Placental epithelial cell (primary cell): ENCODE measurements at places on chromosomes 3 and 15. TPM values are rescaled to one million over a fixed set of nuclear protein-coding genes. Genes with fewer than 3 reads are reported as not detected.

The LSAMP gene
- not detected in 2 replicates for total RNA-seq

The FSTL1 gene
- total RNA-seq = 985 and 1,689 TPM in 2 replicates

The STRIT1 gene
- not detected in 2 replicates for total RNA-seq

The NPAP1 gene
- total RNA-seq = not detected in 2 replicates

The PLOD2 gene
- total RNA-seq = 55.4 and 134 TPM in 2 replicates

The GOLGA6L10 gene
- 2.4 TPM in 1 of 2 replicates, not detected in the other for total RNA-seq

The GRM2 gene
- under 0.01 and 0.11 TPM in 2 replicates for total RNA-seq

The GTPBP8 gene
- 27.1 and 50.6 TPM in 2 replicates for total RNA-seq

The ATR gene
- total RNA-seq = 16.5 and 18.7 TPM in 2 replicates

The SPATA12 gene
- not detected in 2 replicates for total RNA-seq

The CCDC33 gene
- 0.54 and 1.6 TPM in 2 replicates for total RNA-seq

The CCDC13 gene
- total RNA-seq = 0.11 and 0.79 TPM in 2 replicates

The EXD1 gene
- not detected in 2 replicates for total RNA-seq

The APOD gene
- not detected in 2 replicates for total RNA-seq

The SLC6A1 gene
- not detected in 2 replicates for total RNA-seq

The PPP1R2 gene
- total RNA-seq = 64.8 and 78.5 TPM in 2 replicates

The PTH1R gene
- 8.0 and 12.6 TPM in 2 replicates for total RNA-seq

The CTXN2 gene
- not detected in 2 replicates for total RNA-seq

The ABTB1 gene
- total RNA-seq = 11.7 and 12.2 TPM in 2 replicates

The CPNE9 gene
- not detected in 2 replicates for total RNA-seq

The RTP2 gene
- total RNA-seq = not detected in 2 replicates

The CGNL1 gene
- under 0.01 and 0.33 TPM in 2 replicates for total RNA-seq

The TRIM59 gene
- 13.7 and 25.6 TPM in 2 replicates for total RNA-seq

The CNTN4 gene
- not detected in 2 replicates for total RNA-seq

The NR1I2 gene
- total RNA-seq = not detected in 2 replicates

The CRYGS gene
- total RNA-seq = 1.3 and 1.6 TPM in 2 replicates

The LEKR1 gene
- 1.4 and 1.6 TPM in 2 replicates for total RNA-seq

The COL8A1 gene
- 1.6 TPM in 2 replicates for total RNA-seq

The TUSC7 gene
- total RNA-seq = not detected in 2 replicates

The IQCH gene
- 4.3 and 5.1 TPM in 2 replicates for total RNA-seq
